ENCODE measurements at places on chromosomes 4 and X. TPM values are rescaled to one million over a fixed set of nuclear protein-coding genes. Genes with fewer than 3 reads are reported as not detected.

The PPP1R2C gene
- total RNA-seq = not detected

The LUZP4 gene
- not detected for total RNA-seq

The SSX4B gene
- total RNA-seq = not detected

The CTBP1 gene
- total RNA-seq = 265 TPM

The RBM47 gene
- total RNA-seq = 49.7 TPM
